Stimulated activated CD8-positive, alpha-beta memory T cell treated with anti-CD3 and anti-CD28 coated beads, Interleukin-12 subunit alpha, Interleukin-12 subunit beta, amount 100 ng/mL, for 4 hours (primary cell): ENCODE measurements at places on chromosomes 1 and 21.

DNA sequence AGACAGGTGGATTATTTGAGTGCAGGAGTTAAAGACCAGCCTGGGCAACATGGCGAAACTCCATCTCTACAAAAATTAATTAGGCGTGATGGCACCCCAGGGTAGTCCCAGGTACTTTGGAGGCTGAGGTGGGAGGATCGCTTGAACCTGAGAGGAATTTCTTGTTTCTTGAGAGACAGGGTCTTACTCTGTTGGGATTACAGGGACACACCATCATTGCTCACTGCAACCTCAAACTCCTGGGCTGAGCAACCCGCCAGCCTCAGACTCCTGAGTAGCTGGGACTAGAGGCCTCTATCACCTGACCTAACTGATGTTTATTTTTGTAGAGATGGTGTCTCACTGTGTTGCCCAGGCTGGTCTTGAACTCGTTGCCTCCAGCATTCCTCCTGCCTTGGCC is 24.8 kb downstream of the DHX9 start:
- DNase-seq = no peak

- DNase-seq = no peak
Observed at GRCh38 chr1:230381049-230381467, 45.1 kb downstream of the PGBD5 start.

DNA sequence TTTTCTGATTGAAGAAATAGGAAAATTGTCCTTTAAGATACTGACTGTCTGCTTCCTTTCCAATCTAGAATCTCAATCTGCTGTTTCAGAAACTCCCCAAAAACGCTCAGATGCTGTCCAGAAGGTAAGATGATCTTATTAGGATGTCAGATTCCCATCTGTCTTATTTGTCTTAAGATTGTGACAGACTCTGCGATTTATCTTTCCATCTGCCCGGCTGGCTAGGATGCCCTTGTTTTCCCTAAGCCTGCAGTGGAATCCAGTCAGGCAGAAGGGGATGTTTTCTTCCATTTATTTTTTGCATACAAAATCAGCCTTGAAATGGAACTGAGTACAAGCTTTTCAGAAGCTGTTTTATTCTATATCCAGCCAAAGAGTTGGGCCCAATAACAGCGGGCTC is 96.5 kb downstream of the FMN2 start:
- DNase-seq = no peak

GRCh38 chr1:51347398-51348146 is 17.2 kb upstream of the TTC39A start:
- DNase-seq = no peak

- DNase-seq = no peak
Observed at GRCh38 chr1:212595229-212595628, 13.3 kb upstream of the ATF3 start.

GRCh38 chr1:41272601-41273000 is 30.5 kb upstream of the SCMH1 start:
- no peak for DNase-seq

DNA sequence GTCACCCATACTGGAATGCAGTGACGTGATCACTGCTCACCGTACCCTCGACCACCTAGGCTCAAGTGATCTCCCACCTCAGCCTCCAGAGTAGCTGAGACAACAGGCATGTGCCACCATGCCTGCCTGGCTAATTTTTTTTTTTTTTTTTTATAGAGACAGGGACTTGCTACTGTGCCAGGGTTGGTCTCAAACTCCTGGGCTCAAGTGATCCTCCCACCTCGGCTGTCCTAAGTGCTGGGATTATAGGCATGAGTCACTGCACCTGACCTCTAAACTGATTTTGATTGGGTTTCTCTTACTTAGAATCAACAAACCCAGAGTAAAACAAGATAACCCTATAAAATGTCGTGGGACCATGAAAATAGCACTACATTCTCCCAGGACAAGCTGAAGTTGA is 112.0 kb downstream of the UBE2U start:
- DNase-seq = no peak

DNA sequence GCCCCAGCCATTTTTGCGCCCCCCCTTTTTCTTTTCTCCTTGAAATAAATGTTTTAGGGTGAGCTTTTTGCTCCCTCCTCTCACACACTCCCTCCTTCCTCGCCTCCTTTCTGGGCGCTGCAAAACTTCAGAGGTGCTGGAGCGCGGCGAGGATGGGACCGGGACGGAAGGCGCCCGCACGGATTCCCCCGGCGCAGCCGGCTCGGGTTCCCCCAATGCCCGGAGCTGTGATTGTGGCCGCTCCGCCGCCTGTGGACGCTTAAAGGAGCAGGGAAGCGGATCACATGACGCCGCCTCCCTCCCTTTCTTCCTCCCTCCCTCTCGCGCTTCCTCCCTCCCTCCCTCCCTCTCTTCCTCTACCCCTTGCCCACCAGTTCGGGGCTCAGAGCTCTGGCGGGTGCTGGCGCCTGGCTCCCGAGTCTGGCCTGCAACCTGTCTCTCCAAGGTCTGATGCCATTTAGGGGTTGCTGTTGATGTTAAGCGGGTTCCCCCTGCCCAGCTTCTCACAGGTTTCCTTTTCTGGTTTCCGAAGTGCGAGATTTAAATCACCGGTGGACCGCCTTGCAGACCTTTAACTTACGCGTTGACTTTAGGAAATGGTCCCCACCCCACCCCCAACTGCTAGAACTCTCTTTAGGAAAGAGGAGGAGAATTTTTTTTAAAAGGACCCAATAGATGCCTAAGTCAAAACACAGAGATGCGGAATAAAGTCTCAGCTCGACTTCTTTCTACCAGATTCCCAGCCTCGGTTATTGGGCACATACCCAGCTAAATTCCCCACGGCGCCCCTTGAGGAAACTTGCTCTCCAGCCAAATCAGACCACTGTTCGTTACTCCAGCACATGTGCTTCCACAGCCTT is at the start of gene WLS:
TSS of gene WLS (minus strand) at position 235 of the 860 bp plus-strand sequence. CDS start at position 11, 224 bp downstream.
- no peak for DNase-seq

- DNase-seq = no peak
Observed at GRCh38 chr1:223733898-223734852, 21.8 kb downstream of the CAPN2 start.

GRCh38 chr21:41710823-41711160 is 56.1 kb downstream of the RIPK4 start:
- no peak for DNase-seq

DNA sequence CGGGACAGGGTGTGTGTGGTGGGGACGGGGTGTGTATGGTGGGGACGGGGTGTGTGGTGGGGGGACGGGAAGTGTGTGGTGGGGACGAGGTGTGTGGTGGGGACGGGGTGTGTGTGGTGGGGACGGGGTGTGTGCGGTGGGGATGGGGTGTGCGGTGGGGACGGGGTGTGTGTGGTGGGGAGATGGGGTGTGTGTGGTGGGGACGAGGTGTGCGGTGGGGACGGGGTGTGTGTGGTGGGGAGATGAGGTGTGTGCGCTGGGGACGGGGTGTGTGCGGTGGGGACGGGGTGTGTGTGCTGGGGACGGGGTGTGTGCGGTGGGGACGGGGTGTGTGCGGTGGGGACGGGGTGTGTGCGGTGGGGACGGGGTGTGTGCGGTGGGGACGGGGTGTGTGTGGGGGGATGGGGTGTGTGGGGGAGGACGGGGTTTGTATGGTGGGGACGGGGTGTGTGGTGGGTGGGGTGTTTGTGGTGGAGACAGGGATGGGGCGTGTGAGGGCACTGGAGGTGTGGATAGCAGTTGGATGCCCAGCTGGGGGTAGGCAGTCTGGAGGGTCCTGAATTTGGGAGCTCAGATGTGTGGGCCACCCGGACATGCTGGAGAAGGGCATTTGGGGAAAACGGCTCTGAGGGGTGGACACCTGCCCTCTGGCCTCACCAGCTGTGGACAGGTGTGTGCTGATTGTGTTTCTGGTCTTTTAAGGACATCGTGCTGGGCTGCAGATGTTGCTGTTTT is 16.9 kb downstream of the IBA57 start:
- DNase-seq = no peak

GRCh38 chr1:116556289-116557006 is 14.4 kb downstream of the CD58 start:
- DNase-seq = peak; percentile 49

DNA sequence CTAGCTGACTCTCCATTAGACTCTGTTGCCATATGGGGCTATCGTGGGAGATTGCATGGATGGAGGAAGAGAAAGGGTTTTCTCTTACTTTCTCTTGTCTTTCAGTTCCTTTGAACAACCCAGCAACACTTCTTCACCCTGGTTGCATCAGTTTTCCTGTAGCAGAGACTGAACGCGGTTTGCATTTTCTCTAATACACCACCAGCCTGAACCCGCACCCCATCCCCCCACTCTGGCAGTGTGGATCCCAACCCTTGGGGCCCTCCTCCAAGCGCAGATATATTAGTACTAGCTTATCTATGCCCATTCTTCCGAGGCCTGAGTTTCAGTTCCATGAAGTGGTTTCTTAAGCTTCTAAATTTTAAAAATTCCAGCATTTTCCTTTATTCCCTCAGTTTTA is 12.6 kb downstream of the DR1 start:
- DNase-seq = no peak

GRCh38 chr1:234065794-234066447 is 161.4 kb downstream of the SLC35F3 start:
- peak; percentile 17 for DNase-seq

GRCh38 chr1:70044832-70045231 is 160.5 kb downstream of the LRRC40 start:
- DNase-seq = no peak

GRCh38 chr1:44808938-44809917 is 905 bp downstream of the BTBD19 start:
- DNase-seq = peak; percentile 73

DNA sequence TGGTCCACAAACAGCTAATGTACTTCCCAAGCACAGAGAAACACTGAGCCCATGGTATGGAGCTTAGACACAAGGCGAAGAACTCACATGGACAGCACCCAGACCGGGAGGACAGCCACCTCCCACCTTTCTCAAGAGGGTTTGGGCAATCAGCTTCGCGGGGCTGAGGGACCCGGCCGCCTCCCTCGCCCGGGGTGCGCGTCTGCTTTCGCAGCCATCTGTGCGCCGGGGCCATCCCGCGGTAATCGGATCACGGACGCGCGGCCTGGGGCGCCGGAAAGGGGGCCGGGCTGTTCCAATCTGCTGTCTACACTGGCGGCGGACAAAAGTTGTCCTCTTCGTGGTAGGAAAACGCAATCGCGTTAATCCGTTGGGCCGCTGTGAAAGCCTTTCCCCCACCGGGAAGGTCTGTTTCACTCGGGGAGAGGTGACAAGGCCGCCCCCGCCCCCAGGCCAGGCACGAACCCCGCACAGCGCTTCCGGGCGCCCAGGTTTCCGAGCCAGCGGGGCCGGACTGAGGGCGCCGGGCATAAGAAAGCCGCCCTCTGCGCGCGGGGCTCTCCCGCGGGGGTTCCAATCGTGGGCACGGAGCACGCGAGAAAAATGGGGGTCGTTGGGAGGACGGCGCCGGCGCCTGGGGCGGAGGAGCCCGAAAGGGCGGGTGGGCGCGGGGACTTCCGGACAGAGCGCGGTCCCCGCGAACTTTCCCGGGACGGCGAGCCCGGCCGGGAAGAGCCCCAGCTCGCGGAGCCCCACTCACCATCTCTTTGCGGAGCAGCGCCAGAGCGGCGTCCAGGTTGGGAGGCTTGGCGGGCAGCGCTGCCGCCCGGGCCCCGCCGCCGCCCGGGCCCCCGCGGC is 664 bp downstream of the FAM89A start:
- DNase-seq = peak; percentile 18

DNA sequence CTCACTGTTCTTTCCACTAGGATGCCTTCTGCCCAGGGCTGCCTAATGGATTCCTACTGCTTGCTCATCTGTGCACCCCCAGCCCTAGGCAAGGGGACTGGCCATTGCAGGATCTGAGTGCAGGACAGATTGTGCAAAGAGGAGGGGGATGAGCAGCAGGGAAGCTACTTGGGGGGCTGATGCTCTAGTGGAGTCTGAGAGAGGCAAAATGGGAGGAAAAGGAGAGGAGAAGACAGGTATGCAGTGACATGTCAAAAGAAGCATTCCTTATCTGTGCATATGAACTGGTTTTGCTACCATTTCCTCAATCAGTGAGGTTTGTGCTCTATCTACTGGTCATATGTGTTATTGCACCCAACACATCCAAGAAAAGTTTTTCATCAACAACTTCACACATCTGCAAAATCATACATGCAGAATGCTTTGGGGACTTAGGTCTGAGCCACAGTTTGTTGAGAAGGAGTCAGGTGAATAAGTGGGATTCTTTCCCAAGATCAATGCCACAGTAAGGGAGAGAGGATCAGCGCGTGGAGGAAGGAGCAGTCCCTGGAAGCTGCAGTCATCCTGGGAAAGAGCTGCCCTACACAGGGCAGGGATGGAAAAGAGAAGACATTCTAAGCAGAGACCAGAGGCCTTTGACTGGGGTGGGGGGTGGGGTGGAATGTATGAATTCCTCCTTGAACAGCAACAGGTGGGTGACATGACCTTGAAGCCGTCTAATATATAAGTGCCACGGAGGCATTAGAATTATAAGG is 14.4 kb downstream of the SLC5A9 start:
- no peak for DNase-seq

GRCh38 chr21:35345954-35346353 is 296.9 kb upstream of the RUNX1 start:
- DNase-seq = no peak

DNA sequence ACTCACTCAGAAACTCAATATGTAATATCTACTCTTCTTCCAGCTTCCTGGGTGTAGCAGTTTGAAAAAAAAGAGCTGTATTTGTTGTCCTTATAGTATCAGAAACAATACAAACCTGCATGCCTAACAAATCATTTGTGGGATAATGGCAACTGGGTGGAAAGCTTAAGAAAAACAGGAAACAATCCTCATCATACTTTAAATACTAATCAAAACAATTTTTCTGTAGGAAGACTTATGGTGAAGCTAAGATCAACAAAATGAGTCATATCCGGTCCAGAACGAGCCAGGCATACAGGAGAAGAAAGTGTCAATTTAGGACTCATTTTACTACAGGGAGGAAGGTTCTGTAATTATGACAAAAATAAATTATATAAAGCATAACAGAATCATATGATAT is 181.8 kb upstream of the ADGRL4 start:
- DNase-seq = no peak

DNA sequence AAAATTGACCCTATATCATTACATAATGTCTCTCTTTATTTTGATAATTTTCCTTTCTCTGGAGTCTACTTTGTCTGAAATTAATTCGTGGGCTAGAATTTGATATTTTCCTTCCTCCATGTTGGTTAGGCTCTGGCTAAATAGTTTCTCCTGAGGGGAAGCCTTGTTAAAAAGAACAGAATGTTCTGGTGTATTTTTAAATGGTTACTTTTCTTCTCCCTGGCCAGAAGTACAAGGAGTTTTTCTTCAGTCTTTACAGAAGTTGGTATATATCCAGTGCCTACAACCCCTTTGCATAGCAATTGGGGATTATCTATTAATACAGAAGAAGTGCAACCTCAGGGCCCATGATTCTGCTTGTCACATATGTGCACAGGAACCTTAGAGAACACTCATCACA is 185.6 kb upstream of the RAB4A start:
- DNase-seq = no peak

- DNase-seq = no peak
Observed at GRCh38 chr1:67459068-67459467, 28.9 kb upstream of the SERBP1 start.

DNA sequence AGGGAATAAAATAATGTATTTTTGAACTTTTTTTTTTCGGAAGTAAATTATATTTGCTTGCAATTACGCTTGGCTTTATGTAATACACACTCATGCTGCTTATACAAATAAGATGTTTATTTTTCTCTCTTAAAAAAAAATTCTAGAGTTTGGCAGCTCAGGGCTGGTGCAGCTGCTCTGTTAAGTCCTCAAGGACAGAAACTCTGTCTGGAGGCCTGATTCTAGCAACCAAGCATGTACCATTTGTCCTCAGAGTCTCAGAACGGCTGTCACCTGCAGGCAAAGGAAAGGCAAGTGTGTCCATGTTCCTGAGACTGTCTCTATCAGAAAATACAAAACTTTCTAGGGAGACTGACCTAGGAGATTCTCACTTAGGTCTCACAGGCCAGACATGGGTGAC is 23.2 kb upstream of the CLDN17 start:
- no peak for DNase-seq

- no peak for DNase-seq
Observed at GRCh38 chr1:42793824-42794223, 9.0 kb downstream of the TMEM269 start.
